ENCODE measurements at places on chromosomes 5 and 9.

GRCh38 chr9:70566751-70567150 lies 152.3 kb upstream of the KLF9 start:
- DNase-seq: no peak

- DNase-seq: no peak
These were observed 27.8 kb upstream of the SLC44A1 start for GRCh38 chr9:105216440-105217178.

DNA sequence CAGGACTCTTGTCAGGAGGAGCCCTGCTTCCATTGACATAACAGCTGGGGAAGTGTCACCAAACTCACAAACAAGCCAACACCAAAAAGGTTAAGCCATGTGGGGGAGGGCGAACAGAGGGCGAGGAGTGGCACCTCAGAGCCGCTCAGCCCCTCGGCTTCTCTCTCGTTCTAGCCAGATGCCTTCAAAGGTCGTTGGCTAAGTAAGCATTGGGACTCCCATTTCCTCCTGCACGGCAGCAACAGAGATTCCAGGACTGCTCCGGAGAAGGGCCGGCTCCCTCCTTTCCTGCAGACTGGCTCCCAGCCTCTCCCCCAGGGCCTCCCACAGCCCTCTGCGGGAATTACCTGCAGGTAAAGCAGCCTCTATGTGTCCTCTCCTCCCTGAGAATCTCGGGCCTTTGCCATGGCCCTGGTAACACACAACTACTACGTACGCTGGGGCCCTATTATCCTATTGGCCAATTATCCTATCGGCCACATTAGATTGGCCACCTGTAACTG lies 52.1 kb upstream of the RNU6ATAC start:
- no peak for DNase-seq

GRCh38 chr5:152499814-152500535 lies 94.9 kb upstream of the NMUR2 start:
- DNase-seq: no peak

DNA sequence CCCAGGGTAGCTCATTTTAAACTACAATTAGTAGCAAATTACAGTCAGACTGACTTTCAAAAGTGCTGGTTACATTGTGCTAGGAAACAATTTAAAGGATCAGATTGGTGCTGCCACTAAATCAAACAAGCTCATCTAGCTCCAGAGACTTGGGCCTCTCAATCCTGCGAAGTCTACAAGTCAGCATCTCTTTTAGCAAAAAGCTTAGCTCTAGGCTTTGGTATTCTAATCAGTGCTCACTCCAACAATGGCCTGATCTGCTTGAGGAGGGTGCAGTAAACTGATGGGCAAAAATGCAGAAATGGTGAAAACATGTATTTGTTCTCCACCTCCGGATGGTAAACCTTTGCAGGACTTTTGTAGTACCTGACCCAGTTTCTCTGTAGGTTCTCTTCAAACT lies 47.0 kb upstream of the SEMA6A start:
- no peak for DNase-seq

DNA sequence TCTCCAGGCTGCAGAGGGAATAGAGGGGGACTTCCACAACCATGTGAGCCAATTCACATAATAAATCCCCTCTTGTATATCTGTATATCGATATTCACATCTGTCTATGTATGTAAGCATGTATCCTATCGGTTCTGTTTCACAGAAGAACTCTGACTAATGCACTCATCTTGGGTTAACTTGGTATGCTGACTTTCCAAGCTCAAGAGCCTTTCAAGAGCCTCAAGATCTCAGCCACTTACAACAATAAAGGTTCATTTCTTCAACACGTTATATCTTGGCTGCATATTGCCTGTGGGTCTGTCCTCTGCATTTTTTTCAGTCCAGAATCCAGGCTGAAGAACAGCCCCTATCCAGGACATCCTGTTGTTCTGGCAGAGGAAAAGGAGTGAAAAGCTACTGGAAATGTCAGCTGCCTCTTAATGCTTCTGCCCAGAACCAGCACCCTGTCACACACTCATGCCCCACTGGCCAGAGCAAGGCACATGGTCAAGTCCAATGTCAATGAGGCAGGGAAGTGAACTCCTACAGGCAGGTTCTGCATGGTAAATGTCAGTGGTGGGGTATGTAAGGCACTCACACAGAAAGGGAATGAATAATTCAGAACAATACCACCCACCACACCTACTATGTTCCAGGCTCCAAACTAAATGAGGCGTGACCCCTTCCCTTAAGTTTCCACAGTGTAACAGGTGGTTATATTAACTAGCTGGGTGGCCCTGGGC lies 91.6 kb upstream of the ICE1 start:
- DNase-seq: no peak

DNA sequence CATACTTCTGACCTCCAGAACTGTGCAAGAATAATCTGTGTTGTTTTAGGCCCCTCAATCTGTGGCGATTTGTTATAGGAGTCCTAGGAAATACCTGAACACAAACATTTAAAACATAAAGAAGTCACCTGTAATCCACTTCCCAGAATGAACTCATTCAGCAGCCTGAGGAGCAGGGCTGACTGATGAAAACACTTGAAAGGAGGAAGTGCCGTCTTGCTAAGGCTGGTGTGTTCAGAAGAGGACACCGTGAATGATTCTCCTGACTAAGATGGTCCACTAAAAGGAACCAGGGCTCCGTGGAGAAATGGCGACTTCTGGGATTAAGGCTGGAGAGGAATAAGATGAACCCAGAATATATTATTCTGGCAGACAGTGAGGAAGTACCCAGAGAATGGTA lies 18.7 kb upstream of the MARCHF6 start:
- DNase-seq: no peak

DNA sequence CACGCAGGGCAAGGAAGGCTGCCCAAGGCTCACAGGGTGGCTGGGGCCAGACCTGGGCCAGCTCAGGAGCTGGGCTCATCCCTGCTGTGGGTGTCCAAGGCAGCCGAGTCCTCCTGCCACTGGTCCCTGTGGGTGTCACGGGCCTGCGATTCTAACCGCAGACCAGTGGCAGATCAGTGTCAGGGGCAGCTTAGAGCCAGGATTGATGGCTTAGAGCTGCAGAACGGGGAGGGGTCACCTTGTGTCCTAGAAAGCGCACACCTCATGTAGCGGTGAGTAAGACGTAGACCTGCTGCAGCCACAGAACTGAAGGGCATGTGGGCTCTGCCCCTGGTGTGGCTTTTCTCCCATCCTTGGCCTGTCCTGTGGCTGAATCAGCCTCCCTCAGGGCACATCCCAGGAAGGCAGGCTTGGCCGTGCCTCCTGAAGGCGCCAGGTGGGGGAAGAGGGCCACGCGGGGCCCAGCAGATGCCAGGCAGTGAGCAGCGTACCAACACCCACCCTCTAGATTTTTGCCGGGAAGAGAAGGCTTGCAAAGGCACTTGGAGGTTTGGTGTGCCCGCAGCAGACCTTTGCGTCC lies 78.3 kb upstream of the FCN2 start:
- DNase-seq: no peak

DNA sequence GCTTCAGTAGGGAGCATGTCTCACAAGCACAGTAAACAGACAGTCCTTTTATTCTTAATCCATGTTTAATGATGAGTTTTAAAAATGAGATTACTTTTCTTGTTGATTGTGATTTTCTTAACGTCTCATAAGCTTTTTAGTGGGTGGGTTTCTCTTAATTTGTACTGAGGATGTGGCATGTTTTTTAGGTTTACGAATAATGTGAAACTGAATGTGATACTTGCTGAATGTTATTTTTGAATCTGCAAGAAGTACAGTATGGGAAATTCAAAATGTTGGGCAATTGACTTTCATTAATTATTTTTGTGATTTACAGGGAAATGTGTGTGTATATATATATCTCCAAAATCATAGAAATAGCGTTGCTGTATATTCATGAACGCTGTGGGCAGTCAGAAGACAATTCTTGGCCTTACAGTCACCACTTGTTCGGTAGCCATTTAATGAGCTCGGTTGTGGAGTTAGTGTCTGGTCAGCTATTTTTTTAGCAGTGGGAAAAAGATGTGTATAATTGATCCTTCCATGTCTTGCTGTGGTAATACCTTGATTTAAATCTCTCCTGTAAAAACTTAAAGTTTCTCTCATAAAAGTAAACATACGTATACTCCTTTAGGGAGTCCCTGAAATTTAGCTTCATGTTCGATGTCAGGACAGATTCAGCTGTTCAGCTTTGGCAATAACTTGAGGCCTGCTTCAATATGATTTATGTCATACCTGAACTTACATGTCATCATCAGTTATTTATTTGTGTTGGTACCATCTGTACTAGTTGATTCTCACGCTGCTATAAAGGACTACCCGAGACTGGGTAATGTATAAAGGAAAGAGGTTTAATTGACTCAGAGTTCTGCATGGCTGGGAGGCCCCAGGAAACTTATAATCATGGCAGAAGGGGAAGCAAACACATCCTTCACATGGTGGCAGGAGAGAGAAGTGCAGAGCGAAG lies 15.0 kb downstream of the ICE1 start:
- no peak for DNase-seq

- DNase-seq: no peak
These were observed 91.1 kb upstream of the CACNA1B start for GRCh38 chr9:137786511-137786920.

- no peak for DNase-seq
These were observed 22.2 kb downstream of the KLF4 start for GRCh38 chr9:107467416-107467815.
